T-helper 2 cell treated with Interferon-gamma antibody and Interleukin-4, amounts not matched to agents 5 μg/mL and 100 μg/mL, for 36 hours (primary cell): ENCODE measurements at places on chromosomes 5 and 9.

GRCh38 chr5:105803431-105803830 lies 1867.3 kb downstream of the EFNA5 start:
- DNase-seq: no peak

- no peak for DNase-seq
Measured at GRCh38 chr9:134712926-134713325, 71.3 kb downstream of the COL5A1 start.

DNA sequence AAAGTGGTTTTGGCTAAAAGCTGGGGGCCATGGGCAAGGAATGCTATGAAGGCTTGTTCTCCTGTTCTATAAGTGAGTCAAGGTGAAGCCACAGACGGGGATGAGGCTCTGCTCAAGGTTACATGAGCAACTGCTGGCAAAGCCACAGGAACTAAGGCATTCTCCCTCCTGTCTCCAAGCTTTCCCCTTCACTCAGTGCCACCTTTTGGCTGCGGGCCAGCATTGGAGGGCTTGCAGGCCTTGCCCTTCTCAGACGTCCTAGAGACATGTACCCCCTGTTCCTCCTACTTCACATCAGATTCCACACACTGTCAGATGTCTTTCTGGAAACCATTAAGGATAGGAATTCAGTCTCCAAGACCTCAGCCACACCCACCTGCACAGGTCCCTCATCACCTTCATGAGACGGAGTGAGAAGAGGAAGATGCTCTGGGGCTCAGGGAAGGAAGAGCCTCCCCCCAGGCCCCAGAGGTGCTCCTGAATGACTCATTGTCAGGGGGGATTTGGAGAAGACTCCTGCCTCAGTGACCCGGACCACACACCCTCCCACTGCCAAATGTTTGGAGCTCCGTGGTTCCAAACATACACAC lies 20.5 kb upstream of the MEIKIN start:
- DNase-seq: no peak

GRCh38 chr5:37799865-37800421 lies 39.9 kb downstream of the GDNF start:
- no peak for DNase-seq

DNA sequence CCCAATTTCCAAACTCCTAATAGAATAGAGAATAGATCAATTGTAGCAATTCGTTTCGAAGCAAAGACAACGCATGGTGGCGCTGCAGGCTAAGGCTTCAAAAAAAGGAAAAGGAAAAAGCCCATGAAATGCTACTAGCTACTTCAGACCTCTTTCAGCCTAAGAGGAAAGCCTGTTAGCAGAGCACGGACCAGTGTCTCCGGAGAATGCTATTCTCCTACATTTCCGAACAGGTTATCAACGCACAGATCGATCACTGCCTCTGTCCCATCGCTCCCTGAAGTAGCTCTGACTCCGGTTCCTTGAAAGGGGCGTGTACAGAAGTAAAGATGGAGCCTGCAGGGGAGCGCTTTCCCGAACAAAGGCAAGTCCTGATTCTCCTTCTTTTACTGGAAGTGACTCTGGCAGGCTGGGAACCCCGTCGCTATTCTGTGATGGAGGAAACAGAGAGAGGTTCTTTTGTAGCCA lies at the start of gene PCDHB15:
PCDHB15 (plus strand) TSS at position 146 of the 468 bp plus-strand sequence; CDS start at position 330, 184 bp downstream.
- no peak for DNase-seq

DNA sequence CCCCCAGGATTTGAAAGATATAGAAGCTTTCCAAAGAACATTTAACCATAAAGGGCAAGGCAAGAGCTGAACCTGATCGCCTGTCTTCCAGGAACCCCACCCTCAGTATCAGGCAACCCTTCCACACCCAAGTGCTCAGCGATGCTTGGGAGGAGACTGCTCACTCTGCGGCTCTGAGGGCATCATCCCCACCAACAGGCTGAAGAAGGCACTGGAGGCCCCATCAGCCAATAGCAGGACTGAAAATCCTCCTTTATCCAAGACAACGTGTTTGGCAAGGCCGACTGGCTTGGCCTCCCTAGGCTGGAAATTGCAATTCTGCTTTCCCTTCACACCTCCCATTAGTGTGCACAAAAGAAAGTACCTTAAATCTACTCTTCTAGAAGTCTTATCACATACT lies 1.4 kb upstream of the PPP2CA start:
- DNase-seq: no peak

DNA sequence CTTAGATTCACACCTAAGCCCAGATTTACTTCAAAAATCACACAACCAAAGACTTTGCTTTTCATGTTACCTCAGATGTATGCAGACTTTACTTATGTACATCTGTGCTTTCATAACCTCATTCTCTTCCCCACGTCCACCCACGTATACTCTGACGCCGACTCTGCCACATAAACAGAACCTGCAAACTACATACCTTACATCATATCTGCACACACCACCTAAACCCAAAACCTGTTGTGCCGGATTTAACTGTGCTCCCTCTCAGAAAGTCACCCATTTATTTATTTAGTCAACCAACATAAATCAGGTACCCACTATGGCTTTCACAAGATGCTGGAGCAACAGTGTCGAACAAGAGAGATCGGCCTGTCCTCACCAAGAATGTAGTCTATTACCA lies 1.0 kb upstream of the DPYSL3 start:
- DNase-seq: no peak

DNA sequence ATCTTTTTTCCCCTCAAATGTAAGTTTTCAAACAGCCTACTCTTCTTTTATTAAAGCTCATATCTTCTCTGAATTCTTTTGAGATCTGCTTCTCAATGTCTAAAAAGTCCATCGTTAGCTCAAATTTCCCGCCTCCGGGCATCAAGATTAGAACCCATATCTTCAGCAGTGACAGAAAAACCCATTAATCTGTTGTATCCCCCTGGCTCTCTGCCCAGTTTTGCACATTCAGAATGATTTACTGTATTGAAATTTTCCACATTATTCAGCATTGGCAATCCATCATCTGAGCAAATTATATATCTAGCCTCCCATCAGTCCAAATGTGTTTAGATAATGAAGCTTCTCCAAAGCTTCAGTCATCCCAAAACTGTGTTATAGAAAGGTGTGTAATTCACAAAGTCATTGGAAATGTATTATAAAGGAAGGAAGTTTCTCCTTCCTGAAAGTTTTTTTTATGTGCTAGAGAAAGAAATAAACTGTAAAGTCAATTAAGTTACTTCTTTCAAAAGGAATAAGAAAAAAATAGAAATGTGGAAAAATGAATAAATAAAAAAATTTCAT lies 849.9 kb downstream of the MAT2B start:
- DNase-seq: no peak

- no peak for DNase-seq
Measured at GRCh38 chr9:126155756-126156664, 170.6 kb upstream of the MVB12B start.

- no peak for DNase-seq
Measured at GRCh38 chr9:112041536-112042243, 133.4 kb downstream of the SUSD1 start.

DNA sequence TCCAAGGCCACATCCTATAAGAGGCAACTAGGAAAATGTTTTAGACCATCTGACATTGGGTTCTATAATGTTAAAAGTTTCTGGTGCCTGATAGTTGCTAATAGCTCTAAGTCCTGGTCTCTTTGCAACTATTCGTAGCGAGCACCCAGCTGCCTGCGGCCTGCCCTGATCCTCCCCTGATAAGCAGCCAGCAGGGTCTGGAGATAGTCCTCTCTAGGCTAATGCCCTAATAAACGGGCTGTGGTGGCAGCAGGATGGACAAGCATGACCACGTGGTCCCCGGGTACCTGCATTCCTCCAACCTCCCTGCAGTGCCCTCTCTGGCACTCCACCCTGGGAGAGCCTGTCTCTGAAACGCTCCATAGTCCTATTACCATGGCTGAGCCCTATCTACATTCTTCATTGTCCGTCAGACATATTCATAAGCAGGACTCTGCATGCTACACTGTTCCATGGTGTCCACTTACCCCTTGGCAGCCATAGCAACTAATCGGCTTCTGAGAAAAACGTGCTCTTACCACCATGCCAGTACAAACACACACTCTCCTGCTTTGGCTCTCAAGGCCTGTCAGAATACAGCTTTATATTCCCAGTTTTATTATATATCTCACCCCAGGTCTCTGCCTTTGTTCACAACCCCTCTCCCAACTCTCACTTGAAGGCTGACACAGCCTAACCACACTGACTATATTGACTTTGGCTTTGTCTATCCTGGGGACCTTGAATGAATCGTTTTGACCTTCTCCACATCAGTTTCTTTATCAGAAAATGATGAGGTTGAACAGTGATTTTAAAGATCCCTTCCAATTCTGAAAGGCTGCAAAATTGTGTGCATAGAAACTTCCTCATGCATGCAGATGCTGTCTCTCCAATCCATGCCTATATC lies 49.9 kb upstream of the DAPK1 start:
- DNase-seq: no peak

- no peak for DNase-seq
Measured at GRCh38 chr9:129822898-129823541, 916 bp downstream of the TOR1A start.

GRCh38 chr9:93814077-93814956 lies 140.8 kb downstream of the BARX1 start:
- DNase-seq: no peak

- no peak for DNase-seq
Measured at GRCh38 chr9:37622462-37622861, 28.3 kb upstream of the FRMPD1 start.

- DNase-seq: no peak
Measured at GRCh38 chr5:68398146-68398812, 182.7 kb downstream of the PIK3R1 start.

DNA sequence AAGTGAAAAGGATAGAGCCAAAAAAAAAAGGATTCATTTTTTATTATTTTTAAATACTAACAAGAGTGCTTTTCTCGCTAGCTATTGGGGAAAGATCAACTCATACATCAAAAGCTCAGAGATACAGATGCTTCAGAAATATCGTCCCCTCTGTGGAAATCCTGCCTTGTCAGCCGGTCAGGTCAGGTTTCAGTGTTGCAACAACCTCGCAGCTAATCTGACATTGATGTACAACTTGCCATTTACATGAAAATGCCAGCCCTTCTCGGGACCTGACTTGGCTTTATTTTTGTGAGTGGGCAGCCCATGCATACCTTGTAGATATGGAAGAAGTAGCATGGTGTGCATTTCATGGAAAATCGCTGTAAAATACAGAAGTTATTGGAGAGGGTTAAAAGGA lies 358.8 kb upstream of the ADAMTS16 start:
- DNase-seq: no peak
